Left ventricle myocardium inferior (tissue), 1 donor: ENCODE measurements at places on chromosomes 2 and 18. TPM values are rescaled to one million over a fixed set of nuclear protein-coding genes. Genes with fewer than 3 reads are reported as not detected.
A peak's percentile ranks its signal among the peaks of the same experiment; 100 is the strongest.

EFHD1 gene
- total RNA-seq = 29.7 TPM

GRCh38 chr2:199956062-199956380 lies 639 bp downstream of the MAIP1 start:
- DNase-seq = no peak

DNA sequence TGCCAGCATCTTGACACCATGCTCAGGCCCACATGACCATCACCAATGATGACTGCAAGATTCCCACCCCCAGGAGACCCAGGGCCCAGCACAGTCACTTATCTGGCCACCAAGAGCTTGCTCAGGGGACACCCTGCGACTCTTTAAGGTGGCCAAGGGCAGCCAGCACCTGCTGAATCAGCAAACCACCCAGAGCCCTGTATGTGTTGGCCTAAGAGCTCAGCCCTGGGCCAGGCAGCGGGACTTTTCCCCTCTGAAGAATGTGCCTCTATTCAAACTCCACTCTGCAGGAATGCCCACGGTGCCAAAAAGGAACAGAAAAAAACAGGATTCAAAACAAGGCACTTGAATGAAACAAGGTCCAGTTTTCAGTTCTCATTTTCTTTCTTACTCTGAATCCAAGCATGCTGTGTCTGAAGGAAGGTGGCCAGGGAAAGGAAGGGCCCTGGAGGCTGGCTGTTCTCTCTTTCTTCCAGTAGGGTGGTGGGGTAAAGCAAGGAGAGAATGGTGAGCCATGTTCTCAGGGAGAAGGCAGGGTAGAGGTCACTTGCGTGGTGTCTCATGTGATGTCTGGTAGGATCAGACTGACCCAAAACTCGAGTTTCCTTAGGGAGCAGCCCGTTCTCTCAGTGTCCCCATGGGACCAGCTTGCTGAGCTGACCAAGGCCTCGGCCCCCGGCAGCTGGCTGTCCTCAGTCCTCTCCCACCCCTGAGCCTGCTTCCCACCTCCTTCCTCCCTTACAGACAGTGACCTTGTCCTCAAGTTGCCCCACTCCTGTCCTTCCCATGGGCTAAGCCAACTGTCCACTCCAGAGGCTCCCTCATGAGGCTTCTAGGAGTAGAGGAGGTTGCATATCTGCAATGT lies 150.0 kb downstream of the RNF152 start:
- DNase-seq = peak; percentile 74

DNA sequence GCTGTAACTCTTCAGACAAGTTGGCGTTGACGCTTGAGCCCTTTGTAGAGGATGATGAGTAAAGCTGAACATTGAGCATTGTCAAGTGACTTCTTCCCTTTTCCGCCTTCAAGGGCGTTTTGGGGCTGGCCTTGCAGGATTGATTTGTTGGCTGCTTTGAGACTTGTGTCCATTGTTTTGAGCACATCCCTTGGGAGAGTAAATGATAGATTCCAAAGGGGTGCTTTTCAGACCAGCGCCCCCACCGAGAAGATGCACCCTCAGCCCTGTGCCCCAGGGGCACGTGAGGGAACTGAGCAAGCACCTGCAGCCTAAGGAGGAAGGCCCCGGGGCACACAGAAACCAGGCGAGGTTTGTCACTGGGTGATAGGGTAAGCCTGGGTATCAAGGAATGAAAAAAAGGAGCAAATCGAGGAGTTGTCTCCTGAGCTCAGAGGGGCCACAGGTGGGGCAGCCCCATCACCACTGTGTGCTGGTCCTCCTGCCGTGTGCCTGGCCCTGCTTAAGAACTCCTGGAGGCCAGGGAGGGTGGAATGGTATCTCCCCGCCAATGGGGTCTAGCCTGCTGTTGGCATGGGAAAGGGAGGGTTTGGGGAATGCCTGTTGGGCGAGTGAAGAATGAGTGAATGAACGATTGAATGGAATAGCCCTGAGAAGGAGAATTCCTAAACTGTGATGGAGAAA lies 64.0 kb downstream of the RAB31 start:
- no peak for DNase-seq

- DNase-seq = no peak
Observed at GRCh38 chr18:79195716-79196683, 126.8 kb downstream of the ATP9B start.

GRCh38 chr2:118047380-118047826 lies 33.5 kb upstream of the CCDC93 start:
- DNase-seq = no peak

DNA sequence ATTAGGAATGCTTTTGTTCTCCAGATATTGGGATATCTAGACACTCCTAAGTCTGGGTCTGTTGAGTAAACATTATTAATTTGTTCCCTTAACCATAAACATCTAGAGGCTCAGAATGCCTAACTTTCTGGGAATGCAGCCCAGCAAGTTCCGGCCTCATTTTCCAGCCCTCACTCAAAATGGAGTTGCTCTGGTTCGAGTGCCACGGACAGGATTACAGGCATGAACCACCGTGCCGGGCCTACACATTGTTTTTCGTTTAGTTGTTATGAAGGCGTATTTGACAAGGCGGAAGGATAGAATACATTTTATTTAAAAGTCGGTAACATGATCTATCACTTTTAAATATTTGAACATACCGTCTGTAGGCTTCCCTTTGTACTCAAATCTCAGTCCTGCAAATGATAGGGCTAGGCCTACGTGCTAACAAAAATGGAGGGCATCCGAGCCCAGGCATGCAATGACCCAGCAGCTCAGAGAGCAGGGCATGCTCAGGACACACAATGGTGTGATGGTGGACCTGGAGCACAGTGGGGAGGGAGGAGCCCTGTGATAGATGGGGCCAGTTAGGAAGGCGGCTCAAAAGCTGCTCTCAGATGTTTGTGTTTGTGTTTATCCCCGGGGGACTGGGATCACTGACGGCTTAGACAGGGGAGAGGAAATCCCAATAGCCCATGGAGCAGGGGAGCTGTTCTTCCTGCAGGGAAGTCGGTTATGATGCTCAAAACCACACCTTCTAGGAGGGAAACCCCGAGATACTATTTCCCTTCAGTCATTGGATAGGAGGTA lies 2.9 kb upstream of the SCYGR1 start:
- no peak for DNase-seq

- no peak for DNase-seq
Observed at GRCh38 chr2:45889620-45890370, 238.3 kb downstream of the PRKCE start.

DNA sequence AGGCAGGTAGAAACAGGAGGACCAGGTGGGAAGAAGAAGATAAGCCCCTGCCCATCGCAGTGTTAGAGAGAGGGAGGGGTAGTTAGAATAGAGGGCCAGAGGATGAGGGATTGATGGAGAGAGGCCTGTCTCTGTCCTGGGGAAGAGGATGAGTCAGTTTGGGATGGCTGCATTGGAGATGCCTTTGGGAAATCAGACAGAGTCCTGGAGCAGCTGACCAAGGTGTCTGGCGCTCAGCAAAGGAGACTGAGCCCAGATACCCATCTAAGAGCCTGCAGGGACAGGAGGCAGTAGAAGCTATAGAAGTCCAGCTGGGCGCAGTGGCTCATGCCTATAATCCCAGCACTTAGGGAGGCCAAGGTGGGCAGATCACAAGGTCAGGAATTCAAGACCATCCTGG lies 177.8 kb upstream of the HAAO start:
- no peak for DNase-seq

DNA sequence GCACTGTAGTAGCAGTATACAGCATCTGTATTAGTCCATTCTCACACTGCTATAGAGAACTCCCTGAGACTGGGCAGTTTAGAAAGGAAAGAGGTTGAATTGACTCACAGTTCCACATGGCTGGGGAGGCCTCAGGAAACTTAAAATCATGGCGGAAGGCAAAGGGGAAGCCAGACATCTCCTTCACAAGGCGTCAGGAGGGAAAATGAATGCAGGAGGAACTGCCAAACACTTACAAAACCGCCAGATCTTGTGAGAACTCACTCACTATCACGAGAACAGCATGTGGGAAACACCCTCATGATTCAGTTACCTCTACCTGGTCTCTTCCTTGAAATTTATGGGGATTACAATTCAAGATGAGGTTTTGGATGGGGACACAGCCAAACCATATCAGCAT lies 25.4 kb downstream of the MAP4K4 start:
- no peak for DNase-seq

UGT1A10 gene
- total RNA-seq = not detected

ADD2 gene
- total RNA-seq = 2.7 TPM

DNA sequence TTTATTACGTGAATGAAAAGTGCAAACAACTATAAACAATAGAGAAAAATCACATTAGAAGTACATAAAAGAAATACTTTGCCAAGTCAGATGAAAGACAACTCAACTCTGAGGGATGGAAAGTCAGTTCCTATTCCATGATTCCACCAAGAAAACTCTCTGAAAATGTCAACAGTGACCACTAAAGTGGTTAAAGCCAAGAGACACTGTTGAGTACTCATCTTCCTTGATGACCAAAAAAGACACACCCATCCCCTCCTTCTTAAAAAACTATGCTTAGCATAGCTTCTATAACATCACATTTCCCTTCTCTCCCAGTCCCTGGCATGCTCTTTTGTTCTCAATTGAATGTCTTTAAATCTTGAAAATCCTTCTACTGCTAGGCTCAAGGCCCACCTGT lies 160.0 kb downstream of the TCF4 start:
- no peak for DNase-seq

IL36B gene
- not detected for total RNA-seq

DNA sequence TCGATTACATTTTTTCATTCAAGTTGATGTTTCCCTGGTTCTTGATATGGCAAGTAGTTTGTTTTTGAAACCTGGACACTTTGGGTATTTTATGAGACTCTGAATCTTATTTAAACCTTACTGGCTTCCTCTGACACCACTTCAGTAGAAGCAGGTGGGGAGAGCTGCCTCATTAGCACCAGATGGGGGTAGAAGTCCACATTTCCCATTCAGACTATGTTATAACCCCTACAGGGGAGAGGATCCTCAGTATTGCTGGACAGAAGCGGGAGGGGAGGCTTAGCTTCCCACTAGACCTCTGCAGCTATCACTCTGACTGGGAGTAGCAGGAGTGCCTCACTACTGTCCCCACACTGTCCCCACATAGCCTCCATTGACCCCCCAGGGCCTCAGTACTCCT lies 145.3 kb upstream of the SLC35G4 start:
- DNase-seq = no peak

REG1B gene
- not detected for total RNA-seq

- no peak for DNase-seq
Observed at GRCh38 chr2:113084249-113085000, 16.7 kb downstream of the IL1F10 start.

DNA sequence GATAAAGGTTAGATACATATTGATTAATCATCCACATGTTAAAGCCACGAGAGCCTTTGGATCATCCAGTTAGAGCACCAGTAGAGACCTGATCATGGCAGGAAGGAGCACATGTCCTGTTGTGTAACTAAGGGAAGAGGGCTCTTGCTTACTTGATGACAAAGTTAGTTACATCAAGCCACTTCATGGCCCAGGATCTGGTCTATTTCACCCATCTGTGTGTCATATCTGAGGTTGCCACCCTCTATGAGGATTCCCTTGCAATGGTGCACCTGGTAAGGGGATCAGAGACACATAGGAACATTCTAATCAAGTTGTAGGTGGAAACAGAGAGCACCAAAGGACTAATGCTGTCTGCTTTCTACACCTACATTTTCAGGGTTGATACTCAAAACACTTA lies 6.7 kb downstream of the ANKAR start:
- no peak for DNase-seq

DNA sequence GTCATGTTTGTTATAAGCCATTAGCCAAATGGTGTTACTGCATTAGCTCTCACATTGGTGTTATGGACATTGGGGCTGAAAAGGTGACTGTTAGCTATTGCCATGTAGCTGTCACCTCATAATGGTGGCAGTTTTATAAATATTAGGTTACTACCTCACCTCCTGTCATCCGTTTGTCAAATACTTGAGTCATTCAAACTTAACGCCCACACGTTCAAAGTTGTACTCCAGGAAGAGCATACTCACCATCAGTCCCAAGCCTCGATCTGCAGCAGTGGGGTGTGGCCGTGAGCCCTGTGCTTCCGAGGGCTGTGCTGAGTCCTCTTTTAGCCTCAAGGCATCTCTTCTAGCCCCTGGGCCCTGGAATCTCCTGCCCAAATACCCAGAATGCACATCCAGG lies 87.3 kb downstream of the PDK1 start:
- no peak for DNase-seq

GRCh38 chr2:42110641-42111322 lies 58.4 kb upstream of the EML4 start:
- DNase-seq = no peak

GRCh38 chr2:71561441-71562267 lies 108.3 kb downstream of the DYSF start:
- DNase-seq = no peak

DNA sequence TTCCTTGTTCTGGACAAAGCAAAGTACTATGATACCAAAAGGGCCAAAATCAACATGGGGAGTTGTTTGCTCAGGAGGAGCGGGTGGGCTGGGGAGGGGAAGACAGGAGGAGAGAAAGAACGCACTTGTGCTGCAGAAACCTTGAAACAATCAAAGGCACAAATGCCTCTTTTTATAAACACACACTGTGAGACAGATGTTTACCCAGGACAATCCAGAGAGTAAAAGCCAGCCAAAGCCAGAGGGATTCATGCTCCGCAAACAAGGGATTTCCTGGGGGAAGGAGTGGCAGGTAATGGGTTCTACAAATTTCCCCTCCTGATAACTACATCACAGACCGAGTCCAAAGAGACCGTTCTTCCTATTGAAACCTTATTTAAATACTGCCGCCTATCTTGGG lies 323.5 kb upstream of the SKOR2 start:
- no peak for DNase-seq

- DNase-seq = no peak
Observed at GRCh38 chr18:35141567-35142274, 99.1 kb upstream of the ZNF397 start.

GAL3ST2 gene
- total RNA-seq = not detected

DNA sequence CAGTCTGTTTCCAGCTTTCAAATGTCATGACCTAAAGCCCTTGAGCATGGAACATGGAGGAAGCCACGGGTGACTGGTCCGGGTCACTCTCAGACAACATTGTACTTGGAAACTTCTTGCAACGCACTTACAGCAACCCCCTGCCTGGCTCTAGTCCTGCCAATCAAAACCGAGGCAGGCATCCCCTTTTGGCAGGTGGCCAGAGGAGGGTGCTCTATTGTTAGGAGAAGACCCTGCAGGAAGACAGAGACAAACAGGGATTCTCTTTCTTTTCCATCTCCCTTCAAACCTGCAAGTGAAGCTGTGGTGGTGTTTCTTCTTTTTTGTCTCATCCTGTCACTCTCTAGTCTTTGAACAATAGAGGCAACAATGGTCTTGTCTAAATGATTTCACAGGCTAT lies 667.2 kb downstream of the ZEB2 start:
- no peak for DNase-seq

TWIST2 gene
- 2.7 TPM for total RNA-seq

DNA sequence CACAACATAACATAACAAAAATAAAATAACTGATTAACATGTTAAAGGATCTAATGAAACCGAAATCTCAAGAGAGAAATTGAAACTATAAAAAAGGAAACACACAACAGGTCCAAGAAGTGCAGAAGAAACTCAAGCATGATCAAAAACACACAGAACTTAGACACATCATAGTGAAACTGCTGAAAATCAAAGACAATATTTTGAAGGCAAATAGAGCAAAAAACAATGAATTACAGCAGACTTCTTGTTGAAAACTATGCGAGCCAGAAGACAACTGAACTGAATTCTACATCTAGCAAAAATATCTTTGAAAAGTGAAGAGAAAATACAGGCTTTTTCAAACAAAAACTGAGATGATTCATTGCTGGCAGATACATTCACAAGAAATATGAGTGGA lies 61.3 kb downstream of the UGP2 start:
- DNase-seq = no peak
